Fibroblast of skin of left quadriceps (primary cell): ENCODE measurements at places on chromosomes 16 and 17.

GRCh38 chr16:27776556-27777225 lies 226.7 kb downstream of the KATNIP start:
- no peak for DNase-seq

- DNase-seq = no peak
Measured at GRCh38 chr16:87382023-87382785, 1.4 kb downstream of the FBXO31 start.

DNA sequence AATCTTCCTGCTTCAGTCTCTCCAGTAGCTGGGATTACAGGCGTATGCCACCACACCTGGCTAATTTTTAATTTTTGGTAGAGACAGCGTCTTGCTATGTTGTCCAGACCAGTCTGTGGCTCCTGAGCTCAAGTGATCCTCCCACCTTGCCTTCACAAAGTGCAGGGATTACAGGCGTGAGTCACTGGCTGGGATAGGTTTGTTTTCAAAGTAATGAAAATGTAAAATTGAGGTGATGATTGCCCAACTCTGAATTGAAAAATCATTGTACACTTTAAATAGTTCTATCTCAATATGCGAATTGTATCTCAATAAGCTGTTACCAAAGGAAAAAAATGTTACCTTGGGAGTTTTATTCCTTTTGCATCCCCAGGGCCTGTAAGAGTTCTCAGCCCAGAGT lies 1.2 kb upstream of the AMFR start:
- DNase-seq = no peak

DNA sequence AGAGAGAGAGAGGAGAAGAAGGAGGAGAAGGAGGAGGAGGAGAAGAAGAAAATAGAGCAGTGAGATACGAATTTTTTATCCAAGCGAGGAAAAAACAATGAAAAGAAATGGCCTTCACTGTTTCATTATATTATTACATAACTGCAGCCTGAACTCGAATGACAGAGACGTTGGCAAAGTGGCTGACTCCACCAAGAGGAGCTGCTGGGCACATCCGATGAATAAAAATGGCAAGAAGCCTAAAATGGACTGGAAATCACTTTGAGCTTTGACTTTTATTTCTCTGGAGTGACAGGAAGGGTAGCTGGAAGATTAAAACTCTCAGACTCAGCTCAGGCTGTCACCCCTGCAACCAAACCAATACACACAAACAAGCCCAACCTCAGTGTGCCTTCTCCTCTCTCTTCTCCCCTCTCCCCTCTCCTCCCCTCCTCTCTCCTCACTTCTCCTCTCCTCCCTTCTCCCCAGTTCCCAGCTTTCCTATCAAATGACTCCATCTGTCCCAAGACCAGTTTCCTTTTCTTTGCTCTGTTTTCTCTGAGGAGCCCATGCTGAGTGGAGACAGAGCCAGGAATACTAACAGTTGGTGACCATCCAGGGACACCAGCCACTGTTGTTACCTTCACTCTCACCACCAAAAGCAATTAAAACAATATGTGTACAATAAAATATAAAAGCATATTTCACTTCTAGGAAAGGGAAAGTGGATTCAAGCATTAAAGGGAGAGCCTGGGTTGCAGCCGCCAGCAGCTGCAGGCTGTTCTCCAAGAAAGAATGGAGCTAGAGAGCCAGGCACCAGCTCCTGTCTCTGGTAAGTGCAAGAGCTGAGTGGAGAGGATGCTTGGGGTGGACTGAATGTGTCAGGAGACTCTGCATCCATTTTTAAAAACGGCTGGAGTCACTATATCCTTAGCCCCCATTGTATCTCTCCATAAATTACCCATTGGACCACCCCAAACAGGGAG lies 51.2 kb downstream of the SOX9 start:
- DNase-seq = no peak

DNA sequence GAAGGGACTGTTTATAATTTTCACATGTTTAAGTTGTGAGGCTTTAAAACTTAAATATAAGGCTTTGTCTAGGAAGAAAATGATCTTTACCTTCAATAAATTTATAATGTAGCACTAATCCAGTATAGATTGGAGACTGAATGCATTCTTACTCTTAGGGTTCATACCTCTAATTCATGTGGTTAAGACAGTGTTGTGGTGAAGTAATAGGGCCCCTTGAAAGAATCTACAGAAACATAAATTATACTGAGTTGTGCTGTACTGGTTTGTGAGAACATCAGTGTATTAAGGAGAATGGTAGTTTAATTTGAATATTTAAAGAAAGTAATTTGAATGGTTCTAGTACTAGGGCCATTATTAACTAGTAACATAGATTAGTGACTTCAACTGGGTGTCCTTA lies 13.7 kb downstream of the HAPSTR1 start:
- no peak for DNase-seq

- DNase-seq = peak; percentile 25
Measured at GRCh38 chr16:54080524-54081008, 206.0 kb downstream of the IRX3 start.

DNA sequence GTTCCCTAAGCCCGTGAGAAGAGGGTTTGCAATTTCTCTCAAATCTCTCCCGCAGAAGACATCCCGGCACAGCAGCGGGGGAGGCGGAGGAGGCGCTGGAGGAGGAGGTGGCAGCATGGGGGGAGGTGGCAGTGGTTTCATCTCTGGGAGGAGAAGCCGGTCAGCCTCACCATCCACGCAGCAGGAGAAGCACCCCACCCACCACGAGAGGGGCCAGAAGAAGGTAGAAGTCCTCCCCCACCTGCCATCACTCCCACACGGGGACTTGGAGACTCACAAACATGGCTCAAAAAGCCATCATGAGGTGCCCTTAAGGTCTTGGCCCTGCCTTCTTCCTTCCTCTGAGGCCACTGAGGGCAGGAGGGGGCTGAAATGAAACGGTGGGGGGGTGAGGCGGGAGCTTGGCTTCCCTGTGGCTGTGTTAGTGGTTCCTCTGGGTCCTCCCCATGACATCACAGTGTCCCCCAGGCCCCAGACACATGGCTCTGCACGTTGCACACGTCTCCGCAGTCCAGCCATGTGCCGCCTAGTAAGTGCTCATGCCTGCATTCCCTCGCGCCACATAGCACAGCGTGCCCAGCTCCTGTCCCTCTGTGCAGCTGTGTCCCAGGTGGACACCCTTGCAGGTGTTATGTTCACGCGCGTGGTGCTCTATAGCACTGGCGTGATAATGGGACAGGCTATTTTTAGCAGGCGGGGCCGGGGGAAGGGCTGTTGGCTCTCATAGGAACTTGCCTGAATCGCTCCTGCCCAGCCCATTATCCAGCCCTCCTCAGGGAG lies 6.9 kb downstream of the MLLT6 start:
- no peak for DNase-seq

DNA sequence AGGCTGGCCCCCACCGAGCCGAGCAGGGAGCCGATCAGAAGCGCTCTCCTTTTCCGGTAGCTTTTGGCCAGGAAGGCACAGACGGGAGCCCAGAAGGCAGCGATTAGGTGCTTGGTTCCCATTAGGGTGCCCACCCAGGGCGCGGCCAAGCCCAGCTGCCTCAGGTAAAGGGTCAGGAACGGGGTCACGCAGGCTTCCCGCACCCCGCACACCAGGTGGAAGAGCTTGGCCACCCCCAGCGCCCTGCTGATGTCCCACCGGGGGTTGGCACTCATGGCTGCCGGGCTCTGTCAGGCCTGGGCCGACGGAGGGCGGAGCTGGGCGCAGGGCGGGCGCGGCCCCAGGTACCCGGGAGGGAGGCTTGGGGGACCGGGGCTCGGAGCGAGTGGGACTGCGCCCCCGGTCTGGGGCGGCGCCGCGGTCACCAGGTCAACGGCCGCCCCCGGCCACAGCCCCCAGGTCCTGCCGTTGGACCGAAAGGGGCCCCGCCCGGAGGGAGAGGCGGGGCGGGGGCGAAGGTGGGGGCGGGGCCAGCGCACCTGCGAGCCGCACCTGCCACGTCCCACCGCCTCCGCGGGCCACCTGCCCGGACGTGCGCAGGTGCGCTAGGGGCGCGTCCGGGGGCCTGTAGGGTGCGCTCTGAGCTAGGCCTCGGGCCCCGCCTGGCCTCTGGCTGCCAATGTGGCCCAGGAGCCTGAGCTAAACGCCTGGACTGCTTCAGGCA lies at the start of gene MFSD6L:
TSS of gene MFSD6L (minus strand) at position 520 of the 724 bp plus-strand sequence. CDS start at position 275, 245 bp downstream.
- no peak for DNase-seq

DNA sequence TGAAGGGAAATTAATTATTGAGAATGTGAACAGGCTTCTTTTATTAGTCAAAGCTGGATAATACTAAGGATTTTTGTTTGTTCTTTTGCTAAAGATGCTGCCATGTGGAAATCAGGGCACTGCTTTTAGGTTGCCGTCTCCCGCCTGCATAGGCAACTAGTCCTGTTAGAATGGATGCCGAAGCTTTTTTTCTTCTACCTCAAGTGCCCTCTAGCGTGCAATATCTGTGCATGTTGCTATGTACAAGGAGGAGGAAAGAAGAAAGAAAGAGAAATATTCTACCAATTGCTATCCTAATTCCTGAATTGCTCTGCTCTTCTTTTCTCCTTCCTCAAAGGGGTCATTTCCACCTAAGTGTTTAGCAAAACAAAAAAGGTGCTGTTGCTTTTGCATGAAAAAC lies 5.2 kb upstream of the CDH8 start:
- DNase-seq = peak; percentile 32

- DNase-seq = no peak
Measured at GRCh38 chr16:48383877-48384519, 1.2 kb downstream of the SIAH1 start.

GRCh38 chr16:84354306-84354705 lies 14.0 kb upstream of the ATP2C2 start:
- DNase-seq = no peak

GRCh38 chr17:49585422-49586027 lies 9.9 kb downstream of the NXPH3 start:
- DNase-seq = no peak

GRCh38 chr16:67055712-67056487 lies 27.0 kb downstream of the CBFB start:
- peak; percentile 89 for DNase-seq

DNA sequence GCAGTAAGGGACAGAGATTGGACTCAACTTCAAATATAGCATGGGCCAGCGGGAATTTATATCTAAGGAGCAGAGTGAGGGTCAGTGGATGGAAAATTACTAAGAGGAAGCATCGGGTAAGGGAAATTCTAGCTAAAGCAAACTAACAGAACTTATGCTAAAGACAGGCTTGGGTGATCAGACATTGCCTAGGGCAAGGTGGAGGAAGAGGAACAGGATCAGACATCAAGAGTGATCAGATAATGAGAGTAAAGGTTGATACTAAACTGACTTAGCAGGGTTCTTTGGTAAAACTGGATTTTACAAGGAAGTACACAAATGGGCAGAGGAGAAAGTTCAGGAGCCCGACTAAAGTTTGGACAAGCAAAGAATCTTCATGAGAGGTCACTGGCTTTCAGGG lies 86.3 kb upstream of the TOM1L1 start:
- no peak for DNase-seq

DNA sequence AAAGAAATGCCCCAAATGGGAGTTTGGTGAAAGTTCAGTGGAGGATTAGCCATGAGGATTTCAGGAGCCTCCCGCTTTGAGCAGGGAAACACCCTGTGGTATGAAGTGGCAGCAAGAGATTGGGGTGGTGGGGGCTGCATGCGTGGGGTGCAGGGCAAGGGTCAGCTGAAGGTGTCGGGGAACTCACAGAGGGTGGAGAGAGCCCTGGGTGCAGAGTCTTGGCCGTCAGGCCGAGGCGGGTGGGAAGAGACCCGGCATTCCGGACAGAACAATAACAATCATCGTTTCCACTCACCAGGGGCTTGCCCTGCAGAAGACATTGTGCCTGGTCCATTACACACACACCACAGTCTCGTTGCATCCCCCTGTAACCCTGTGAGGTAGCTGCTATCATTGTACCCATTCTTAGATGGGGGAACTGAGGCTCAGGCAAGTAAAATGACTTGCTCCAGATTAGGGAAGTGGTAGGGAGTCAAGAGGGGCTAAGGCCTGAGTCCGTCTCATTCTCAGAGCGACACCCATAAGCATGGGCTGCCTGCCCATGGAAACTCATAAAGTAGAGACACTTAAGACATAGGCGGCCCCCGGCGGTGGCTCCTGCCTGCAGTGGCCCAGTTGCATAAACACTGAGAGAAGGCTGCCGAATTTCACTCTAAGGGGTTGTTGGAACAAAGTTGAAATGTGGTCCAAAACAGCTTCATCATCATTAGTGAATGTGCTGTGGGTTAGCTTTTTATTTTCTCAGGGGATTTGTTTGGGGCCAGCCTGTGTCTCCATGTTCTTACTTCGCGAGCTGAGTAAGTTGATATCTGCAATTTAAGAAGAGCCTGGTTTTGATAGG lies 93.3 kb downstream of the CMIP start:
- DNase-seq = peak; percentile 38

- no peak for DNase-seq
Measured at GRCh38 chr16:83402967-83403366, 404.8 kb upstream of the HSBP1 start.
